CD4-positive, alpha-beta T cell (primary cell): ENCODE measurements at places on chromosomes 5 and 9. TPM values are rescaled to one million over a fixed set of nuclear protein-coding genes. Genes with fewer than 3 reads are reported as not detected.
A peak's percentile ranks its signal among the peaks of the same experiment; 100 is the strongest.

DNA sequence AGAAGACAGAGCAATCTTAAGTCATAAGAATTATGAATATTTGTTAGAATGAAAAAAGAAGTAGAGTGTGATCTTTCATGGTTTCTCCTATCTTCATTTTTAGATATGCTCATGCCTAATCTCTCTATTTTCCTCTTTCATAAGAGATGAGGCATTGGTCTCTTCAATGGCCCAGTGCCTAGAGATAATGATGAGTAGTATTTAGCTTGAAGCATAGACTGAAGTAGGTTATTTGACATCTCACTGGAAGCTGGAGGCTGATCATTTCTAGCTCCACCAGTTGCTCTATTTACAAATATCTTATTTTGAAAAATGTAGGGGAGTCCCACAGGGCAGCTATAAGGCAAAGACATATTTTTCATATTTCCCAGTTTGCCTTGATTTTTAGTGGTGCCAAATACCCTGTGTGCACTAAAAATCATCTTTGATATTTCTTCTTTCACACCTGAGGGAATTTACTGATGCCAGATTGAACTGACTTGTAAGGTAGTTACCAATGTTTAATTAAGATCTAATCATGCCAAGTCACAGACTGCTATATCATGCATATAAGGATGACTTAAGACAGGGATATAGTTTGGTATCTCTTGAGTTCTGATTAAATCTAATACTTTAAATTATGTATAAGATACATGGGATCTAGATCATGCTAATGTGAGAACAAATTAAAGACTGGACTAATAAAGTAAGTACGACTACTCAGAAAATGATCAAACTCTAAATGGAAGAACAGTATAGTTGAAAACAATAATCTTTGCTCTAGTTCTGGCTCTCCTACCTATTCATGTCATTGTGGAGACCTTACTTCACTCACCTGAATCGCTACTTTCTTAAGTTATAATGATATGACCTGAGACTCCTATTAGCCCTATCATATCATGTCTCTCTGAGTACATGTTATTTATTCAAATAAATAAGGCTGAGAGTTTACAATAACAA lies 108.2 kb upstream of the IFNE start:
- DNase-seq = no peak

DNA sequence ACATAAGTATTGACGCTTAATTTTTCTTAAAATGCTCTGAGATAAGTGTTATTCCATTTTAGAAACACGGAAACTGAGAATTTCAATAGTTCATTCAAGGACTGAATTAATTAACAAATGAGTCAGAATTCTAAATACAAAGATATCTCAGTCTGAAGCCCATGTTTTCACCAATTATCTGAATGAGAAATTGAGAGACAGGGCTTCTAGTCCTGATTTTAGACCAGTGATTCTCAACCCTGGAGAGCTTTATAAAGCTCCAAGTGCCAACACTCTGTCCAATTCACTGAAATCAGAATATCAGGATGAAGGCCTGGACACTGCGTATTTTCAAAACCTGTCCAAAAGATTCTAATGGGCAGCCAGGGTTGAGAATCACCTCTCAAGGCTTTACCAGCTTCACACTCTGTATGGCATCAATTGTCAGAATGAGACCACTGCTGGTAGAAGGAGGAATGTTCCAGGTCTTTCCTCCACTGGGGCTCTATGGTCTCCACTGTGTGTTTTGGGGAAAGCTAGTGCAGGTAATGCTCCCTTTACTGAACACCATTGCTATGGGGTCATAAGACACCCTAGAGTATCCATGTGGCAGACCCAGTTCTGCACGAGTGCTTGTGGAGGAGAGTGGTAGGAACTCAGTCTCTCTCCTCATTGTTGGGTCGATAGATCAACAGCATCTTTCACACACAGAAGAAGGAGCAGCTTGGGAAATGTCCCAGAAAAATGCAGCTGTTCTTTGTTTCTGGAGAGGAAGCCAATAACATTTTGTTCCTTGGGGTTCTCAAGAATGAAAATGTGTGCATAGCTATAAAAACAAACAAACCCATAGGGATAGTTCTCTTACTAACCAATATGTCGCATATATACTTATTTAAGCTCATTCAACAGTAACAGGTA lies 99.7 kb upstream of the OSMR start:
- no peak for DNase-seq

- no peak for DNase-seq
Observed at GRCh38 chr9:15670246-15670645, 117.4 kb downstream of the CCDC171 start.

GRCh38 chr5:124872615-124873014 lies 126.2 kb upstream of the ZNF608 start:
- DNase-seq = no peak

DNA sequence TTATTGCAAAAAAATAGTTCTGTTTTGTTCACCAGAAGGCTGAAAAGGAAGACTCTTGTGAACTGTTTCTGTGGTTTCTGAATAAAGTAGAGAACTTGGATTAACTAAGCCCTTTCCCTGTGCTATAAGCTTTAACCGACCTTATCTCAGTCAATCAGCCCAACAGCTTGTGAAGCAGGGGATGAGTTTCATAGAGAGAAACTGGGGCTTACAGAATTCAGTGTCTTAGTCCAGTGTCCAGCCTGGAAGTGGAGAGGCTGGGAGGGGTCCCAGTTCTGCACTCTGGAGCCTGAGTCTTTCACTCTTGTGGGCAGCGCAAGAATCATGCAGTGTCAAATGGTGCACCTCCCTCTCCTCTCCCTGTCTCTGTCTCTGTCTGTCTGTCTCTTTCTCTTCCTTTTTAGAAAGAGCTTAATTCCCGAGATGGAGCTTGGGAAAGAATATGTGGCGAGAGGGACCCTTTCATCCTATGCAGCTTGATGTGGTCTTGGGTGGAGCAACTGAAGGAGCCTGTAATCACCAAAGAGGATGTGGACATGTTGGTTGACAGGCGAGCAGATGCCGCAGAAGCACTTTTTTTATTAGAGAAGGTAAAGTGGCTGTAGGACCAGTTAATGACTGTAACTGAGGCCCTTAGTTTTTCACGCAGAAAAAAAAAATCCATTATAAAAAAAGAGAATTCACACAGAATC lies 17.0 kb downstream of the PTPDC1 start:
- DNase-seq = no peak

DNA sequence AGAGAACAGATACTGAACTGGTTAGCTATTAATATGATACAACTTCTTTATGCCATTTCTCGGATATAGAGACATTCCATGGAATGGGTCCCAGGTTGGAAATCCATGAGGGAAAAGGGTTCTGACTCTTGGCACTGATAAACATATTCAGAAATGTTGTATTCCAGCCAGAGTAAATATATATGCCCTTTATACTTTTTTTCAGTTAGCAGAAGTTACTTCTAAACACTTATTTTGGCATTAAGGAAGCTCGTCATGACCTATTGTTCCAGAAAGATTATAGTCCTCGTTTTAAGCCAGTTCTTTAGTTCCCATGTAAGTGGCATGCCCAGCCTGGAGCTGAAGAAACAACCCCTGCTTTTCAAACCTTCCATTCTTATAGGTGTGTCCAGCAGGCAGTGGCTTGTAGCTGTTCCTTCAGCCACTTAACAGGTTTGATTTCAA lies 181.6 kb downstream of the CD180 start:
- no peak for DNase-seq

- no peak for DNase-seq
Observed at GRCh38 chr9:31251386-31251785, 1133.1 kb upstream of the ACO1 start.

DNA sequence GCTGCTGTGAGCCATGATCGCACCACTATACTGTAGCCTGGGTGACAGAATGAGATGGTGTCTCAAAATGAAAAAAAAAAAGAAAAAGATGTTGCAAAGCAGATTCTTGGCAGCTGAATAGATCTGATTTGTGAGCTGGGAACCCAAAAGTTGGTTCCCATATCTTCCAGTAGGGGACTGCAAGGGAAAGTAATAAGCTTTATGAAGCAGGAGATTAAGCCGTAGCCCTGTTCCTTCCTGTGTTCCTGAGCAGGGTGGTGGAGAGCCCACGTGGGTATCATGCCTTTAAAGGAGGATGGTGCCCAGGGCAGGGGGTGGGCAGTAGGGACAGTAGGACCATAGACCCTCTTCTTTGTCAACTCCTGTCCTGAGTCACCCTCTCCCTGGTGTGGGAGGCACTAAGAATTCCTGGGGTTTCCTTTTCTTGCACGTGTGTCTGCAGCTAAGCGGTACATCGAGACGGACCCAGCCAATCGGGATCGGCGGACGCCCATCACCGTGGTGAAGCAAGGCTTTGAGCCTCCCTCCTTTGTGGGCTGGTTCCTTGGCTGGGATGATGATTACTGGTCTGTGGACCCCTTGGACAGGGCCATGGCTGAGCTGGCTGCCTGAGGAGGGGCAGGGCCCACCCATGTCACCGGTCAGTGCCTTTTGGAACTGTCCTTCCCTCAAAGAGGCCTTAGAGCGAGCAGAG lies 37.9 kb downstream of the STOM start:
- DNase-seq = no peak

DNA sequence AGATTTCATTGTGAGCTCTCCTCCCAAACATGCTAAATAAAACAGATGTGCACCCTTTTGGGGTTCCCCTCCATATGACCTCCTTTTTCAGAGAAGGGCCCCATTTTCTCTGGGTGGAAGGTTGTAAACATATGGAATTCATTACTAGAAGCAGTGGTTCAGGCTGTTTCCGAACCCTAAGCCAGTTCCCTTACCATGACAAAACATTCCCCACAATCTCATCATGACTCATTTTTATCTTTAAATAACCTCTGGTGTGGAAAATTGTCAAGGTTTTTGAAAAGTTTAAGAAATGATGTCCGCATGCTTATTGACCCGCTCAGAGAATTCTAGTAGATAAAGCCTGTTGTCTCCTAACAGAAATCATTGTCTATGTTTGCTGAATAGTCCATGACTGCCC lies 127.3 kb upstream of the PIK3R1 start:
- no peak for DNase-seq

- no peak for DNase-seq
Observed at GRCh38 chr9:133564451-133565116, 30.1 kb downstream of the ADAMTSL2 start.

- no peak for DNase-seq
Observed at GRCh38 chr5:123155446-123155960, 66.5 kb downstream of the PRDM6 start.

- DNase-seq = no peak
Observed at GRCh38 chr5:179316982-179317381, 28.3 kb downstream of the ADAMTS2 start.

DNA sequence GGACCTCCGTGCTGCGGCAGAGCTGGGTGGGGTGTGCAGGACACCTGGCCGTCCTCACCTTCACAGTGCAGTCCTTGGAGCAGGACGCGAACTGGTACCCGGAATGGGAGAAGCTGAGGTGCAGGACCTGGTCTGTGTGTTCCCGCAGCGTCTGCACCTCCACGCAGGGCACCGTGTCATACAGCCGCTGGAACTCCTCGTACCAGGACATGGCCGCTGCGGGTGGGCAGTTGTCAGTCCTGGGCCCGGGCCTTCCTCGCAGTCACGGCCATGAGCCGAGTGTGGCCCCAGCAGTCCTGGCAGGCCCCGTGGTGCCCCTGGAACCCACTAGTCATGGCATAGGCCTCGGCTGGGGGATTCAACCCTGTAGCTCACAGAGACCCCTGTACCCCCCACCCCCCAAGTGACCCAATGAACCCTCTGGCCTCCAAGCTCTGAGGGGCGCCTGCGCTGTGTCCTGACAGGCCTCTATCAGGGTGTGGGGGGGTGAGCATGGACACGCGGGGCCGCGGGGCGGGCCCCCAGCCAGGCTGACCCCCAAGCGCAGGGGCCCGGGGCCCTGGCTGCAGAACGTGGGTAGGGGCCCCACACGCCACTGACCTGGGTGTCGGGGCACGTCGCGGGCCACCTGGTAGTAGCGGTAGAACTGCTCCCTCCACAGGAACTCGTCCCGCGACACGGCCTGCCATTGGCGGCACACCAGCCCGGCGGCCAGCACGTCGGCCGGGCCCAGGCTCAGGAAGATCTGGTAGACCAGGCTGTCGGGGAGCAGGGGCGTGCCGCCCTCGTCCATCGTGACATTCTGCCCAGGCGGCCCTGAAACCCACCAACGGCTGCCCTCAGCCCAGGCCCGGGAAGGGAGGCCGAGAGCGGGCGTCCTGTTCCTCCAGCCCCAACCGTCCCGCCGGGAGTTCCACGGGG lies 987 bp downstream of the FBXW5 start:
- peak; percentile 47 for DNase-seq

DNA sequence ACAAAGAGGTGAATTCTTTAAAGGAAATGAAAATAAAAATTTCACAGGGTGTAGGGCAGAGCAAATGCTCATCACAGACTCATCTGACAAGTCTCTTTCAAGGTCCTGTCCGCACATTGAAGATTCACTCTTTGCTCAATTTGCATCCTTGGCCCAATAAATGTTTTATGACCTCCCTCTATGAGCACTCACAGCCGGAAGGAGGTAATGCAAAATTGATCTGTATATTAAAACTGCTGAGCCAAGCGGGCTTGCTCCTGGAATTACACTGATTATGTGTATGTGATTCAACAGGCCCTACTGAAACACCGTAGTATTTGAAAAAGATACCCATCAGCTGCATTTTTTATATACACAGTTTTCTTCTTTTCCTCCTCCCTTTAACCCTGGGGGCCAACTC lies 246.8 kb downstream of the IZUMO3 start:
- no peak for DNase-seq

DNA sequence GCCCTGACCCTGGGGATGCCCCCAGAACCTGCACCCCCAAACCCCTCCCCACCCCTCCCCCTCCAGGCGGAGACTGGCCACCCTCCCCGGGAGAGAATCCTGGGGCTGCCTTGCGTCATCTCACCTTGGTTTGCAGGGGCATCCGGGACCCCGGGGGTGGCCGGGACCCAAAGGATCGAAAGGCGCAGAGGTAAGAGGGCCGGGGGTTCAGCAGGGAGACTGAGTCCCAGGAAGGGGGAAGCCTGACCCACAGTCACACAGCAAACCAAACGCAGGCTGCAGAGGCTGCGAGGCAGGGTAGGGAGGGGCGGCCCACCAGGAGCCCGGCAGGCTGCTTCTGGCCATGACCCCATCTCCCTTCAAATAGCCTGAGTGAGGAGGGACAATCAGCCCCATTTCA lies 33.8 kb upstream of the ORM1 start:
- no peak for DNase-seq

DNA sequence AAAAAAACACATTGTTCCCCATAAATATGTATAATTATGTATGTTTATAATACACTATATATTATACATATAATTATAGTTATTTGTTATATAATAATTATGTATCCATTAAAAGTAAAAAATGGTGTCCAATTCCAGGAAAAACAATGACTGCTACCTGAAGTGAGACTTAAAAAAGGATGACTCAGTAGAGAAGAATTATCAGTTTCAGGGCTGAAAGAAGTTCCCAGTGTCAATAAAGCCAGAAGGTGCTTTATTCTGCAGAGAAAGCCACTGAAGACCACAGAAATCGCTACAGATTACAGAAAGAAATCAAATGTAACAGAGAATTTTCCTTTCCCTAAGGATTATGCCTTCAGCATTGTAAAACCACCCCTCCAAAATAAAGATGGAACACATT lies 50.9 kb downstream of the ANKRD31 start:
- no peak for DNase-seq

The GFPT2 gene
- total RNA-seq = 1.1 TPM

The PDGFRB gene
- total RNA-seq = not detected

The DCP2 gene
- total RNA-seq = 87.1 TPM

The PCDHA12 gene
- not detected for total RNA-seq

The SOHLH1 gene
- total RNA-seq = not detected
